Mesothelial cell of epicardium (in vitro differentiated cells): ENCODE measurements at places on chromosomes 6 and 20.
A peak's percentile ranks its signal among the peaks of the same experiment; 100 is the strongest.

GRCh38 chr6:133957227-133957626, 4.2 kb downstream of the TBPL1 start:
- H3K27me3 ChIP-seq = no peaks in the 10 kb centered on the region
- H3K27ac ChIP-seq = no peak overlapping the region

DNA sequence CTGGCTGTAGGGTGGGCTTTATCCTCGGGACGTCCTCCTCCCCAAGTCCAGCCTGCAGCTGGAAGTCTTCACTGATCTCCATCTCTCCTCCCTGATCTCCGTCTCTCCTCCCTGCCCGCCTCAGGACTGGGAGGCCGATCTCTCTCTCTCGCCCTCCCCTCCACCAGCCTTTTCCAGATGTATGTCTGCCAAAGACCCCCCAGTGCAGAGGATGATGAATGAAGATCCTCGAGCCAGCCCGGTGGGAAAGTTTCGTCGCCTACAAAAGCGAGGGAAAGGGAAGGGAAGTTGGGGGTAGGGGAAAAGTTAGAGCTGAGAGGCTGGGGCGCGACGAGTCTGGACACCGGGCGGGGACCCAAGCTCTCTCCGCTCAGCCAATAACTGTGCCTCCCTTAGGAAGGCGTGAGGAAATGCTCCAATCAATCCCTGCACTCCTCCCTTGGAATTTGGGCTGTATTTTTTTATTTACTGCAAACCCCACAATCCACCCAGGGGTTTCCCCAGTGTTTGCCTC, 595 bp upstream of the SRF start:
- H3K4me3 ChIP-seq = peak overlapping the region; percentile 81
- peaks cover 31% of the 10 kb centered on the region for H3K4me1 ChIP-seq
- H3K36me3 ChIP-seq = no peaks in the 10 kb centered on the region
- no peak for DNase-seq
- H3K27me3 ChIP-seq = no peaks in the 10 kb centered on the region
- peak overlapping the region; percentile 100 for H3K27ac ChIP-seq

GRCh38 chr6:128676456-128676855, 156.1 kb upstream of the PTPRK start:
- no peak overlapping the region for H3K4me3 ChIP-seq
- DNase-seq = no peak
- no peaks in the 10 kb centered on the region for H3K27me3 ChIP-seq
- H3K4me1 ChIP-seq = no peaks in the 10 kb centered on the region
- H3K36me3 ChIP-seq = no peaks in the 10 kb centered on the region

DNA sequence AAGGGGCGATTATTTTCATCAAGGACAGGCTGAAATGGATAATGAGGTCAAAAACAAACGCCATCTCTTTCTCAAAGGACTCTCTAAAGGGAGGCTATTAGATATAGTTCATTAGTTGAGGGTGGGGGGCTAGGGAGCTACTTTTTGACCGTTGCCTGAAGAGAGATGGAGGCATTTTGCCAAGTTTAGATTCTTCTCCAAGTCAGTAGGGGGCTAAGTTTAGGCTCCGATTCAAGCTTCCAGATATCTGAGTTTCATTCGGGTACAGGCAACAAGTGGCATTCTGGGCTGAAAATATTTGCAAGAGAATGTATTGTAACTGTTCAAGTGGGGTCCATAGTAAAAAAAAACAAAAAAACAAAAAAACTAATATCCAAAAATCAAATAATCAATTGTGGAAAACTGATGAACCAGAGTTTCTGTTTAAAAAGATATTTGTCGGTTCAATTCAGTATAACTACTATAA, 43.4 kb upstream of the PIM1 start:
- H3K27me3 ChIP-seq = no peaks in the 10 kb centered on the region
- peak overlapping the region; percentile 99 for H3K27ac ChIP-seq
- H3K4me1 ChIP-seq = peaks cover 54% of the 10 kb centered on the region
- no peak for DNase-seq
- H3K36me3 ChIP-seq = no peaks in the 10 kb centered on the region

DNA sequence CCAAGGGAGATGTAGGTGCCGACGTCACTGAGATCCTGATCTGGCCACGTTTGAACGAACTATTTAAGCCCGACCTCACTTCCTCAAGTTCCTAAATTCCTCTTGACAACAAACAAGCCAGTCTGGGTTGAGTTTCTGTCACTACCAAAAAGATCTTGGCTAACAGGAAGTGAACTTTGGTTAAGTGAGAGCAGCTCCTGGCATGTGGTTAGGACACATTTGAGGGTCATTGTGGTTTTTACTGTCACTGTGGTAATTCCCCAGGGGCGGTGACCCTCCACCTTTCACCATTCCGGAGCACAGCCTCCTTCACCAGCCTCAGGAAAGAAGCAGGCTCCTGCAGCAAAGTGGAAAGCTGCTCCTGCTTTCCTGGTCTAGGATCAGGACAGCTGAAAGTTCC, 43.1 kb upstream of the ZNF831 start:
- no peak overlapping the region for H3K27ac ChIP-seq
- DNase-seq = no peak
- H3K36me3 ChIP-seq = no peaks in the 10 kb centered on the region

DNA sequence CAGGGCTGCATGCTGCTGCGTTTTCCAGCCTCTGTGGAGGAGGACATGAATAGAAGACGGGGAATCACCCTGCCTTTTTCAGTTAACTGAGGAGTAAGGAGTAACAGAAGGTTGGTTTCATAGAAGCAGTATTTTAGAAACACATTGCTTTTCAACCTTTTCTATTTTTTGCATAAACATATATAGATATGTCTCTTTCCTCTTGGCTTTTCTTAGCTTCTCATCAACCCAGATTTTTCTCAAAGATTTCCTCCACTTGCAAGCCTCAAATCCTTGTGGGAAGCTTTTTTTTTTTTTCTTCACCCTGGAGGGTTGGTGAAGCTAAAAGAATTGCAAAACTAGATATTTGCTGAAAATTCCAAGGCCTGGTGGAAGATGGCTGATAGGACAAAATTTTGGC, 6.0 kb downstream of the SLC24A3 start:
- no peak for DNase-seq
- peaks cover 74% of the 10 kb centered on the region for H3K27me3 ChIP-seq
- no peak overlapping the region for H3K4me3 ChIP-seq
- H3K4me1 ChIP-seq = no peaks in the 10 kb centered on the region

GRCh38 chr6:13262302-13263230, 65.8 kb downstream of the TBC1D7 start:
- peaks cover 5% of the 10 kb centered on the region for H3K27me3 ChIP-seq
- H3K27ac ChIP-seq = no peak overlapping the region
- no peaks in the 10 kb centered on the region for H3K4me1 ChIP-seq
- no peak overlapping the region for H3K4me3 ChIP-seq

DNA sequence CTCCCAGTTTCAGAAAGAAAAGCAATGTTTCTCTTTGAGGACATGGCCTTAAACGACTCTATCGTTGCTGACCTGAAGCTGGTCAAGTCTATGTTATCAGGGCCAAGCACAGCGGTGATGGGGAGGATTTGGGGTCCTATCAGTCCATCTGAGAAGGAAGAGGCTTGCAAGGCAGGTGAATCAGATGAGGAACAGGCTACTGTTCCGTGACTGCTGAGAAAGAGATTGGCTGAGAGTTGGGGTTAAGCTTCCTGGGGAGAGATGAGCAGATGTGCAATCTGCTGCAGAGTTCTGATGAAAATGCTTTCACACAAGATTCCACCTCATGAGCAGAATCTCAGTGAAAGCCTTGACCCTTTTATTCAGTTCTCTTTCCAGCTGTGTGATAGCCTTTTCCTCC, 168.3 kb upstream of the STMND1 start:
- no peaks in the 10 kb centered on the region for H3K4me1 ChIP-seq
- DNase-seq = no peak
- no peak overlapping the region for H3K27ac ChIP-seq
- H3K4me3 ChIP-seq = no peak overlapping the region
- peaks cover 20% of the 10 kb centered on the region for H3K27me3 ChIP-seq
